ENCODE measurements at places on chromosomes 5 and 9.

DNA sequence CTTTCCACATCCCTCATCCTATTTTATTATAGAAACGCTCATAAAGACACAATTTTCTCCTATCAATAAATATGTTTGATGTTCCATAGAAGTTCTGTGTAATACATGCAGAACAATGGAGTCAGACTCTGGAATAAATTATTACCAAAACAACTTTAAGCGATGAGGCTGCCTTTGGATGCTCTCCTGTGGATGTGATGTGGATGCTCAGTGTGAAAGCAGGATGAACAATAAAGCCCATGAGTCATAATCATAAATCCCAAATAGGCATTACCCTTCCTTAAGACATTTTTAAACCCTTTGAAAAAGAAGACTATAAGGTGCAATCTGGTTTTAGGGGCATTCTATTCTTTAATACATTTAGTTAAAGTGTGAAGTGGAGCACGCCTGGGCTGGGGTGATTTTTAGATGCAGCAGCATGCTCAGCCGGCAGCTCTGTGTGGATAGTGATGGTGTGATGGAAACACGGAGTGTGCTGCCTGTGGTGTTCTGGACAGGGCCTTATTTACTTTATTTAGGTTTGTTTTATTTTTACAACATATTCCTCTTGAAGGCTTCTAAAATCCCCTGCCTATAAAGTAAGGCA, 991.4 kb downstream of the PTPRD start:
- no peak for DNase-seq

DNA sequence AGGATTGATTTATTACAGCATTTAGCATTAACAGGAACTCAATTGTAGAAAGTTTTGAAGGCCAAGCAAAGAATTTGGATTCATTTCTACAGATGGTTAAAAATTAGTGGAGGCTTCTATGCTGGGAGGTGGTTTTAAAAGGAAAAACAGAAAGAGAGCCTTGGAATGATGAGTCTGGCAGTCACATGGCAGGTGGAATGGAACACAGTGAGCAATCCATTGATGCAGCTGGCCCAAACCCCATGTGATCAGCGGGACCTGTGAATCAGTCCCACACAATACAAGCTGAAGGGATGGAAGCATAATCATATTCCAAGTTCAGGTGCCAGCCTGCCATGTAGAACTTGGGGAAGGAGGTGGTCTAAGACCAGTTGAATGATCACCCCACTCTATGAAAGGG, 147.9 kb downstream of the PIP5K1B start:
- no peak for DNase-seq

DNA sequence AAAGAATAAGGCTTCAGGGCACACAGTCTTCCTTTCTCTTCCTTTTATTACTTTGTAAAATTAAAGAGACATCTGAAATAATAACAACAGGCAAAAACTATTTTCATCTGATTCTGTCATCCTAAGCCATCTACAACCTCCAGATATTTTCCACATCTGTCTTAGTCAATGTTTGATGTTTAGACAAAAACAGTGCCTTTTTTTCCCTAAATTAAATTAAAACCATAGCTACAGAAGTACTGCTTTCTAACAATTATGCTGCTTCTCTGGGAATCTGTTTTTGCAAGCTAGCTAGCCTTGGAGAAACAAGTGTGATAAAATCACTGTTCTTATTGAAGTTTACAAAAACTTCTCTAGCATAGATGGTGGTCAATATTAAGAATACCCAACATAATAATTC, 95.4 kb downstream of the KIAA0825 start:
- DNase-seq: no peak

DNA sequence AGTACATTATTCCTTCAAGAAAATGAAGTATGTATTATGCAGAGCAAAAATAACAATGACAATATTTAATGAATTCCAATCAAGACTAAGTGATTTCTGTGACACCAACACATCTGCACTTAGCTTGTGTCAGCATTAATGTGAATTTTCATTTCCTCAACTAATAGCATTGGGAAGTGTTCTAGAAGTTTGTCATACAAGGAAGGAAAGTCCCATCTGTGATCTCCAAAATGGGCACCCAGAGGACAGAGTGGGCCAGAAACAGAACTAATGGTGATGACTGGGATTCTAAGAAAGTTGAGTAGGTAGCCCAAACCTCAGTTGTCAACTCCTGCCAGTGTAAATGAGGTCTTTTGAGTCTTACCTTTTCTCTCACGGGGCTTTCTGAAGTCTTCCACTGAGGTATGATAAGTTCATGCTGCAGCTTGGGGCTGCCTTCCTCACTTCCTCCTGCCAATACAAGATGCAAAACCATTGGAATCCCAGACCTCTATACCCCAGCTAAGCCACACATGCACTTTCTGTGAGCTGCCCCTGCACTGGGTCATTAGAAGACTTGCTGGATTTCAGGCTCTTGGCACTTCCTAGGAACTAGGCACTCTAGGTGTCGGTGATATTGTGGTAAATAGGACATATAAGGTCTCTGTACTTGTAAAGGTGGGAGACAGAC, 4.9 kb downstream of the ADAM19 start:
- no peak for DNase-seq

DNA sequence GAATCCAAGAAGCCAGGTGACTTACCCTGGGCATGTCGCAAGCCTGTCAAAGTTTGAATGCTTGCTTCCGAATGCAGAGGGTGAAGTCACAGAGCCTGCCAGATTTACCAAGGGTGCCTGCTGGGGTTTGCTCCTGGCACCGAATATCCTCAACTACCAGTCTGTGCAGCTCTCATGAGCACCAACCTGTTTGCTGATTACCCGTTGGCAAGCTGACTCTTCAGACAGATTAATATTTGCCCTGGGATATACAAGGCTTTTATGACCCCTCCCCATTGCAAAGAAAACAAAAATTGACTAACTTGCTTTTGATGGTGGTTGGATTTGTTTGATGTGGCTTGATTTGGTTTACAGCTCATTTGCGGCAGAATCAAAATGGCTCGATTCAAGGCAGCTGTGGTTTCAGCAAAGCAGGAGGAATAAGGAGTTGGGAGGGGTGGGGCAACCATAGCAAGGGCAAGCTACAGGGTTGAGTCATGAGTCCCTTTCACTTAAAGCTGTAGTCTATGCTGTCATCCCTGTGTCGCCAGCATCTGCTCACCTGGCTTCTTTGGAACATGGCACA, 82.3 kb upstream of the AGXT2 start:
- DNase-seq: no peak

- no peak for DNase-seq
These were observed 94.0 kb downstream of the PPARGC1B start for GRCh38 chr5:149824120-149824519.

DNA sequence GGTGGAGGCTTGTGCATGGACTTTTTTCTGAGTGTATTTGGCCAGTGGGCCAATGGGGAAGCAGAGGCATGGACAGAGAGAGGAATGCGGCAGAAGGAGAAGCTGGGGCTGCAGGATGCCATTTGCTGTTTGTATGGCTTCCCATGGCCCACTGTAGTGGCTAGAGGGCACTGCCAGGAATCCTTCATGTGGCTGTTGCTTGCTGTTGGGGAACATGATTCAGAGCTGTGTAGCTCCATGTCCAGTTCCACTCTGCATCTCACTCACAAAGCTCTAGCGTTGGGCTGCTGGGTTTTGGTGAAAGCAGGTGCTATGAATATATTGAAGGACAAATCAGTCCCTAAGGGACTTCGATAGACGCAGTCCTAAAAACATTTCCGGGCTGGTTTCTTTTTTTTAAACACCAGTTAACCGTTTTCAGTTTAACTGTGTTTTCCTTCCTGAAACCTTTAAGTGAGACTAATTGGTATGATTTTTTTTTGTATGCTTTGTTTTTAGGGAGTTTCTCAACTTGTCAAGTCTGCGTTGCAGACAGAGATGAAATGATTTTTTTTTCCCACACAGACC, 51.3 kb downstream of the SLC22A5 start:
- no peak for DNase-seq

DNA sequence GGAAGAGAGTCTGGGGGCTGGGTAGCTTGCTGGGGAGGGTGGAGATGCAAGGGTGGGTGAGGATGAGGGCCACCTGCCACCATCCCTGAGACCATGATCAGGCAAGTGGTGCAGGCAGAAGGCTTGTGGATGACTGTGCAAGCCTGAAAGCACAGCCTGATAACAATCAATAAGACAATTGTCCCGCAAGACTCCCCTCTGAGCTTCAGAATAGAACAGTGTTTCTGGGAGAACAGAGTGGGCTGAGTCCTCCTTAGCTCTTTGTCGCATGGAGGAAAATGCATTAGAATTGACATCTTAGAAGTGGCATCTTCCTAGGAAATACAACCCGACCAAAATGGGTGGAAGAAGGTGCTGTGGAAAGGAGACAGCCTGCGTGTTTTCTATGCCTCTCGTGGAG, 6.6 kb downstream of the GADD45G start:
- DNase-seq: no peak

- DNase-seq: no peak
These were observed 29.7 kb downstream of the DAPK1 start for GRCh38 chr9:87527211-87527916.
